Stimulated activated CD8-positive, alpha-beta memory T cell treated with anti-CD3 and anti-CD28 coated beads, Interleukin-7, amount 100 ng/mL, for 48 hours (primary cell): ENCODE measurements at places on chromosomes 3 and 15.

GRCh38 chr3:7962301-7962700, 539.3 kb upstream of the LMCD1 start:
- no peak for DNase-seq

- no peak for DNase-seq
These were observed 32.0 kb downstream of the ST8SIA2 start for GRCh38 chr15:92425578-92426225.

DNA sequence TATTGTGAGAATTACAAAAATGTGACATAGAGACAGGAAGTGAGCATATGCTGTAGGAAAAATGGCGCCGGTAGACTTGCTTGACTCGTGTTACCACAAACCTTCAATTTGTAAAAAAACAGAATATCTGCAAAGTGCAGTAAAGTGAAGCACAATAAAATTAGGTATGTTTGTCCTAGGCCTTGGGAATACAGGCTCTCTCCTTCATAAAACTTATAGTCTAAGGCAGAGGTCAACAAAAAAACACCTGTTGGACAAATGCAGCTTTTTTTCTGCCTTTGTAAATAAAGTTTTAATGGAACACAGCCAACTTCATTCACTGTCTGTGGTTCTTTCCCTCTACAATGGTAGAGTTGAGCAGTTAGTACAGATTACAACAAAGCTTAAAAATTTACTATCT, 216.8 kb upstream of the SATB1 start:
- no peak for DNase-seq

DNA sequence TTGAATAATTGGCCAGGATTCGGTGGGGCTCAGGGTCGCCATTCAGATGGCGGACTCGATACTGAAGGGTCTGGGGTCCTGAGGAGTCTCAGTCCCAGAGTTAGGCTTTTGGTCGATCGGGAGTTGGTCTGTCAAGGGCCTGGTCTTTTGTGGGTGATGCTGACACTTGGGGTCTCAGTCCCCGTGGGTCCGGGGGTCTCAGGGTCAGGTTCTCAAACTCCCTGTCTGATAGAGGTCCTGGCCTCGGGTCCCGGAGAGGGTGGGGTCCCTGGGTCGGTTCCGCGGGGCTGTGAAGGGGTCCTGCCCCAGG, 467 bp downstream of the NCKIPSD start:
- DNase-seq, result no peak

DNA sequence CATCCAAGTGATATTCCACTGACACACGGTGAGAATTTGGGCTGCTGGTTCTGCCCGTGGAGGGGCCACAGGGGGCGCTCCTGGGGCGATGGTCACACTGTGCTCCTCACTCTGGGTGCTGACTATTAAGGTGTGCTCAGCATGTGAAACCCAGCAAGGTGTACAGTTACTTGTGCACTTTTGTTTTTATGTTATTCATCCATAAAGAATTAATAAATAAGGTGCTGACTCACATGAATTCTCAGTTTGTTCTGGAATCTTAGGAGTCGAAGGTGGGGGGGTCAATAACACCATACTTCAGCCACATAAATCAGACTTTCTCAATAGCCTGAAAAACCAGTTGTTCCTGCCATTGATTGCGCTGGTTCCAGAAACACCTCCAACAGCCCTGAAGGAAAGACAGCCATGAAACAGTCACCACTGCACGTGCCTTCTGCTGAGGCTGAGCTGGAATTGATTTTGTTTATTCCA, 53.5 kb upstream of the SPATA12 start:
- DNase-seq, result no peak

GRCh38 chr15:76179023-76179422, 119.2 kb downstream of the TMEM266 start:
- DNase-seq, result no peak

DNA sequence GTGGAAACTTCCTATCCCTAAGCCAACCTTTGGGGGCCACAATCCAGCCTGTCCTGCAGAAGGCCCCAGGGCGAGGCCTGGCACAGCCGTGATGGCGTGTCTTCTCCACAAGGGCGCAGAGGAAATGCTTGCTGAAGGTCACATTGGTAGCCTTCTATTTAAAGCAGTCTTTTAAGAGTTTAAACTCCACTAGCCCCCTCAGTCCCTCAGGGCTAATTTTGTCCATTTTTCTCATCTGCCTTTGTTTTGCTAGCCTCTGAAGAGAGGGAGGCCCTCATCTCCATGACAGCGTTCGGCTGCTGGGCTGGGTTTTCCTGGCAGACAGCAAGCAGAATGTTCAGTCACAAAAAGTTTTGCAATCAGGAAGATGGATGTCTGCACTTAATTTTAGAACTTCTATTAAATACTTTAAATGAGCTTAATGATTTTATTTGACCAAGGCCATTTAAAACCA, 40.8 kb downstream of the RARB start:
- no peak for DNase-seq

DNA sequence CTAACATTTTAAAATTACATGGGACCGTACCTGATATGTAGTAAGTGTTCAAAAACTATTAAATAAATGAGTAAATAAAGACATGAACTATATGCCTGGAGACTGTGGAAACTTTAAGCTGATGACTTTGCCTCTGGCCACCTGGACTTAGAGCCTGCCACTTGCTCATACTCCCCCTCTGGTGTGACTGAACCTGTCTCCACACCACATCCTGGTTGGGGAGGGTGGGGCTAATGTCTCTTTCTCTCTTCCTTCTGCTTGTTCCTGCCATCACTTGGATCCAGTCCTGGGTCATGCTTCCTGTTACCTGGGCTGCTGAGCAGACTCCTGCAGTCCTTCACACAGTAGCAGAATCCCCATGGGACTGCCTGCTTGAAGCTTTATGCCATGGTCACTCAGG, 8.2 kb upstream of the TMEM158 start:
- no peak for DNase-seq

- DNase-seq, result no peak
These were observed 146.5 kb downstream of the FILIP1L start for GRCh38 chr3:99967796-99968195.

DNA sequence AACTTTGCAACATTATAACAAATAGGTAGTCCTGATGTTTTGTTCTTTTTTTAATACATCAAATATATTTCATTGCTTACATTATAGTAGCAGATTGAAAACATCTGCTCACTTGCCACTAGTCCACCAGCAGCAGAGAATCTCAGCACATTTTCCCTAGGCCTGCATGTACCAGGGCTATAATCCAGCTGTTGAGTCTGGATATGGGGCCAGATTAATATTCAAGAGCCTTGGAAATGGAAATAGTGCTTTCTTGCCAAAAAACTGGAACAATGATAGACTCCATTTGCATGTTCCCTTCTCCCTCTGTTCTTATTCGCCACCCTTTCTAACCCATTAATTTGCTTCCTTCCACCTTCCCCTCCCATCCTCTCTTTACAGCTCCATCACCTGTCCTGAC, 288.0 kb downstream of the EPHA3 start:
- DNase-seq, result no peak

GRCh38 chr3:17087509-17087908, 202.8 kb downstream of the PLCL2 start:
- no peak for DNase-seq

DNA sequence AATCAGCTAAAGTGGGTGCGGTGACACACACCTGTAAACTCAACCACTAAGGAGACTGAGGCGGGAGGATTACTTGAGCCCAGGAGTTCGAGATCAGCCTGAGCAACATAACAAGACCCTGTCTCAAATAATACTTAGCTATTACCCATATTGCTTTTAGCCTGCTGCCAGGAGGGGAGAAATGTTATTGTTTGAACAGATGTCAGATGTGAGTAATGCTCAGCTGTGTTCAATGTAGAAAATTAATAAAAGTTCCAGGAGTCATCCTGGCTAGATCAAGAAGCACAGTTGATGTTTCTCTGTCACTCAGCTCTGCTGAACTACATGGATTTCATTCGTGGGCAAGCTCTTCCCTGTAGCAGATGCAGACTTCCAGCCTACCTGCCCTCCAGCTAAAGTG, 22.2 kb downstream of the LSM3 start:
- no peak for DNase-seq

DNA sequence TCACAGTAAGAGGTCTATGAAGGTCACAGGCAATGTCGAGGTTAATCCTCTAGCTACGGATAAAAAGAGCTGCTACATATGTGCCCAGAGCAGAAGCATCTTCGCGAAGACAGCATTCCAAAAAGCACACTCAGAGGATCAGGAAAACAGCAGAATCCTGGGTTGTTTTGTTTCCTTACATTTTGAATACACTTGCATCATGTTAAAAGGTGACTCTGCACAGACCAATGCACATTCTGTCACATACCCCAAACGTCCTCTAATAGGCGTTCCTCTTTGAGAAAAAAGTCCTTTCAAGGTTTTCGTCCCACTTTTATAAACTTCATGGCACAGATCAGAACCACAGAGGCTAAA, 52.7 kb downstream of the VGLL4 start:
- no peak for DNase-seq

DNA sequence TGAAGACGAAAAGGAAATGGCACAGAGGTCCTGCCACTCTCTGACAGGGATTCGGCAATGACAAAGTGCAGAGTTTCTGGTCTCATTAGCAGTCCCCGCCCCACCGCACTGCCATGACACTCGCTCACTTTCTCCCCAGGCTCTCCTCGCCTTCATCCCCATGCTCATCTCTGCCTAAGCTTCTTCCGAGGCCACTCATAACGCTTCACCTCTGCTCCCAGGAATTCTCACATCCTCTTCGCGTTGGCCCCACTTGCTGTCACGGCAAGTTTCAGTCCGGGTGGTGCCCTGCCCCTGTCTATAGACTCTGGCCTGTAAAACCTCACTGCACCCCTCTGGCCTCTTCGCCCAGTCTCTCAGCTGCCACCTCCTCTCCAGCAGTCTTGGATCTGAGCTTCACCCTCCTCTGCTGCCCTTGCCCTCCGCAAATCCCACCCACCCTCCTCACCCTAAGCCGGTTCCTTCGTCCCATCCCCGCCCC, 654 bp downstream of the RUBCN start:
- peak; percentile 23 for DNase-seq

GRCh38 chr15:62561059-62561519, 396.0 kb upstream of the C2CD4B start:
- no peak for DNase-seq

GRCh38 chr15:72156928-72157327, 38.7 kb downstream of the SENP8 start:
- DNase-seq, result no peak

DNA sequence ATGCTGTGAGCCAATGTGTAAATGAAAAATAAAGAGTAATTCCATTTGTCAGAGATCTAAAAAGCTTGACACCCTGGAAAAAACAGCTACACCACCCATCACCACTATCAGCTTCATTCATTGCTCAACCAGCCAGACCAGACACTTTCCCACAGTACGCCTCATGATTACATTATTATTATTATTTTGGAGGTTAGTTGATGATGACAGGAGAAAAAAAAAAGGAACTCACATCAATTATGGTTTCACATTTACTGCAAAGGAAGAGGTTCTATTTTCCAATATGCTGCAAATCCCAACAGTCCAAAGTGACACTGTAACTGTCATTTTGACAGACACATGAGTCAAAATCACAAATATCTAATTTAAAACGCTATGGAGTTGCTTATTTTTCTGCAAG, 134.7 kb upstream of the TSC22D2 start:
- DNase-seq, result no peak

- DNase-seq, result no peak
These were observed 128.4 kb upstream of the HACD2 start for GRCh38 chr3:123713211-123713610.

DNA sequence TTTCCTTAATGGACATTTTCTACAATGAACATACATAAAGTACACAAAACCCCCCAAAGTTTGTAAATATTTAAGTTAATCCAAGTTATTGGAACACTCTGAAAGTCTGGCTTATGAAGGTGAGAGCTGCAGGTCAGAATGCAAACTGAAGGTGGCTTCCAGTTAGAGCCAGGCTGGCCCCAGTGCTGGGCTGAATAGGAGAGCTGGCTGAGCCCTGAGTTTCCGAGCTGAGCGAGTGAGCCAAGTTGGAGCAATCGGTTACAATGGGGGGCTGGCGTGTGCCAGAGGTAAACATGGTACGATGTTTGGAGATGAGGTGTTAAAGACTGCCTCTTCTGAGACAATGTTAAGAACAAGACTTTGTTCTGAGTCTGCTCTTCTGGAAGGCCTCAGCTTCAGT, 230.8 kb upstream of the MCTP2 start:
- DNase-seq, result no peak

DNA sequence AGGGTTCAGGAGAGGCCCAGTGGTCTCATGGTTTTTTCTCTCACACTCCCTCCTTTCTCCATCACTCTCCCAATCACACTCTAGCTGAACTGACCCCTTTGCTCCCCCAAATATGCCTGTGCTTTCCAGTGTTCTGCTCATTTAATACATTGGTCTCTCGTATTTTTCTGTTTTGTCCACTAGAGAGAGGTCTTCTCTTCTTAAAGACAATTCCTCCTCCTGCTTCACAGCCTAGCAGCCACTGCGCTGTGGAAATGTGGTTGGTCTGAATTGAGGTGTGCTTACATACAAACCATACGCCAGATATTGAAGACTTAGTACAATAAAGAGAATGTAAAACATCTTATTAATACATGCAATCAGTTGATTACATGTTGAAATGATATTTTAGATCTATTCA, 60.6 kb upstream of the XCR1 start:
- DNase-seq, result no peak

DNA sequence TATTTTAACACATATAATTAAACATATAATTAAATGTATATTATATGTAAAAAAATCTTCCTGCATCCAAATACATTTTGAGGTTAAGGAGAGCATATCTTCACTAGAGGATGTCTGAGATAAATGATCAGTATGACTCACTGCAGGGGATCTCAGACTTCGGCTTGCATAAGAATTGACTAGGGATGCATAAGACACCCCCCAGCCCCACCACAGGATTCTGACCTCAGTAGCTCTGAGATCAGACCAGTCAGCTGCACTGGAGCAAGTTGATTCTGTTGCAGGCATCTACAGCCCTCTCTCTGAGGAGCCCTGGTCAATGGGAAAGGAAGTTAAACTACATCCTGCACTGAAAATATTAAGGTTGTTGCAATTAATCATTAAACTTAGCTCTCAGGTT, 29.0 kb upstream of the TBC1D21 start:
- DNase-seq, result no peak

- no peak for DNase-seq
These were observed 423.0 kb downstream of the ZBBX start for GRCh38 chr3:166957121-166957520.

DNA sequence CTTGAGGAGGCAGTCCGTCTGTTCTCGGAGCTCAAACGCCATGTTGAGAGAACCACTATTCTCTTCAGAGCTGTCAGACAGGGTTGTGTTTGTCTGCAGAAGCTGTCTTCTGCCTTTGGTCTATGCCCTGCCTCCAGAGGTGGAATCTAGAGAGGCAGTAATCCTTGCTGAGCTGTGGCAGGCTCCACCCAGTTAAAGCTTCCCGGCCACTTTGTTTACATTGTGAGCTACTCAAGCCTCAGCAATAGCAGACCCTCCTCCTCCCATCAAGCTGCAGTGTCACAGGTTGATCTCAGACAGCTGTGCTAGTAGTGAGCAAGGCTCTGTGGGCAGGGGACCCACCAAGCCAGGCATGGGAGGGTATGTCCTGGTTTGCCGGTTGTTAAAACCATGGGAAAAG, 8.9 kb downstream of the OR5AC2 start:
- DNase-seq, result no peak
